ENCODE measurements at places on chromosomes 16 and 17.

GRCh38 chr16:61432421-61432820 lies 603.8 kb downstream of the CDH8 start:
- no peak for DNase-seq

- peak; percentile 78 for DNase-seq
These were observed at the start of gene FOXC2 for GRCh38 chr16:86566601-86566965. TSS of gene FOXC2 (plus strand) at chr16:86566829. CDS start at chr16:86567336, 507 bp downstream.

DNA sequence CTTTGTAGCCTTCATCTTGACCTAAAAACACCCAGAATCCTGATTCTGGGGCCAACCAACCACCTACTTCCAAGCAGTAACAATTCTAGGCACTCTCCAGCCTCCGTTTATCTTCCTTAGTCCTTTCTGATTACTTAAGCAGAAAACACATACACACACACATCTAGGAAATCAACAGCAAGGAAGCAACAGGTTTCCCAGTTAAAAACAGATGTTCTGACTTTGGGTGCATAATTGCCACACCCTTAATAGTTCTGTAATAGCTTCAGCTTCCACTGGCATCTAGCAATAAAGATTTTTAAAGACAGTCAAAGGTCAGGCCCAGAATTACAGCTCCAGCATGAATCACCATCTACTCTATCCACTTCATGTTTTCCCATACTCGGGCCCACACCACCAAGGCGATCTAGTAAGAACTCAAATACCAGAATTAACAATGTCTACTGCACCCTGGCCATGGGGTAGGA lies 2.6 kb downstream of the ARHGAP17 start:
- DNase-seq = no peak

GRCh38 chr17:17928398-17929287 lies 43.6 kb downstream of the TOM1L2 start:
- DNase-seq = no peak

- no peak for DNase-seq
These were observed 18.3 kb upstream of the CCL5 start for GRCh38 chr17:35898283-35899070.

DNA sequence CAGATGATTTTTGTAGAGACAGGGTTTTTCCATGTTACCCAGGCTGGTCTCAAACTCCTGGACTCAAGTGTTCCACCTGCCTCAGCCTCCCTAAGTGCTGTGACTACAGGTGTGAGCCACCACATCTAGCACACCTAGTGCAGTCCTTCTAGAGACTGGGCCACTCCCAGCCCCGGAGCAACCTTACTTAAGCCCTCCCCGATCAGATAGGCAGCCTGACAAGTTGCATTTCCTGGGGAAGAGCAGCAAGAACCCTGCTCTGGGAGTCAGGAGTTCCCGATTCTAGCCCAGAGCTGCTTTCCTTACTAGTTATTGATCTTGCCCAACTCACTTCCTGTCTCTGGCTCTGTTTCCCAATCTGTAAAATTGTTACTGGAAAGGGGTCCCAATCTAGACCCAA lies 7.0 kb upstream of the NAGLU start:
- DNase-seq = no peak

- no peak for DNase-seq
These were observed 458.1 kb downstream of the SOX9 start for GRCh38 chr17:72578817-72579470.

- DNase-seq = no peak
These were observed 5.4 kb downstream of the PIEZO1 start for GRCh38 chr16:88779406-88780141.

GRCh38 chr17:62616993-62617893 lies 10.2 kb upstream of the MRC2 start:
- no peak for DNase-seq

GRCh38 chr17:57384219-57384618 lies 127.9 kb downstream of the MSI2 start:
- DNase-seq = no peak

DNA sequence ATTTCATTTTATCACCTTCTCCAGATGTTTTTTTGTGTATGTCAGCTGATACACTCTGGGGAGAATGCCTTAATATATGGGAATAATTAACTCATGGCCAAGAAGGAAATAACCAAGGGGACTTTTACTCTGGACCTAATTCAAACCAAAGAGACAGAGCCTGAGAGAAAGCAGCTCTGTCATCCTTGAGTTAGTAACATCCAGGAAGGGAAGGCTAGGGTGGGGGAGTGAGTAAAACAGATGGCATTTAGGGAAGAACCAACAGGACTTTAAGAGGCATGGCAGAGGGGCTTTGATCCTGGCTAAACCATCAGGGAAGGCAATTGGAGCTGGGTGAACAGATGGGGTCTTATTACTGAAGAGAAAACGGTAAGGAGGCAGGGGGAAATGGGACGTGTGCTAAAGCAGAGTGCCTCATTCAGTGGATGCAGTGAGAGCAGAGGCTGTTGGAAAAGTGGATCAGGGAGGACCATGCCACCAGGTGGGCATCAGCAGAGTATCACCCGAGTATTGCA lies 2.5 kb upstream of the SMPD3 start:
- no peak for DNase-seq

GRCh38 chr16:9134739-9135138 lies 43.3 kb downstream of the HAPSTR1 start:
- peak; percentile 59 for DNase-seq

GRCh38 chr16:53745753-53746266 lies 41.9 kb downstream of the FTO start:
- DNase-seq = no peak

DNA sequence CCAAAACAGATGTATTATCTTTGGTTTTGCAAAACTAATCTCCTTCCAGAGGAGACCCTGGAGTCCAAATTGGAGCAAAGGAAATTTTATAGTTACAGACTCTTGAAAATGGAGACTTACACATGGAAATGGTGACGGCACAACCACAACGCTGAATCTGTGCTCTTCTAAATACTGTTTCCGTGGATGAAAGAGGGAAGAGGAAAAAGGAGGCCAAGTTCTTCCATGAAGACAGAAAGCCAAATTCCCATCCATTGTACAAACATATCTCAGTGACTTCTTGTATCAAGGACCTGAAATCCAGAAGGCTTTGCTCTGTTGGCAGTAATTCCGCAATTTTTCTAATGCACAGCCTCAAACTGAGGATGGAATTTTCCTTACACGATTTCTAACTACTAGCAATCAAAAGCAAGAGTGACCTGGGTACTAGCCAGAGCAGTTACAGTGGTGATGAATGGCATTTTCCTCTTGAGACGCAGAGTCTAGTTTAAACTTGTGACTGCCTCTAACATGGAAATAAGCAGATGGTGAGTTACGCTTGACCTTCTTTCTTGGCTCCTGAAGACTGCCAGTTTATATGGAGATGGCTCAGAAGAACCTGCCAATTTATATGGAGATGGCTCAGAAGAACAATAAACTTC lies 38.5 kb downstream of the VPS53 start:
- DNase-seq = no peak

GRCh38 chr17:2366747-2367494 lies 29.6 kb downstream of the SGSM2 start:
- no peak for DNase-seq

GRCh38 chr16:10180042-10180770 lies 2.0 kb downstream of the GRIN2A start:
- DNase-seq = peak; percentile 32

- DNase-seq = peak; percentile 89
These were observed 68.5 kb upstream of the DNAH17 start for GRCh38 chr17:78645421-78646295.

- no peak for DNase-seq
These were observed 75.1 kb downstream of the CYLD start for GRCh38 chr16:50816901-50817555.

- DNase-seq = no peak
These were observed 28.0 kb downstream of the CACNA1G start for GRCh38 chr17:50588391-50589049.

DNA sequence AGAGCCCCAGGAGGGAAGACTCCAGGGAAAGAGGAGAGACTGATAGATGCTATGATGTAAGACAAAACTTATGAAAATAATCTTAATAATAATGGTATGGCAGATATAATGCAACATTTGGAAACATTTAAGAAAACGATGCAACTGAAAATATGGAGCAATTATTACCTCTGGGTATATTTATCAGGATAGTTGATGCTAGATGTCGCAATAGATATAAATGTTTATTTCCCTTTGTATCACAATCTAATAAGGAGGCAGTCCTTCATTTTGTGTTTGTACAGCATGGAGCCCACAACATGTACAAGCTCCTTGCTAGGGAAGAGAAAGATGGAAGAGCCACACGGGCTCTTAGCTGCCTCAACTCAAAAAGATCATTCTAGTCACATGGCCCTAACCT lies 101.1 kb upstream of the TMEM132E start:
- DNase-seq = no peak

DNA sequence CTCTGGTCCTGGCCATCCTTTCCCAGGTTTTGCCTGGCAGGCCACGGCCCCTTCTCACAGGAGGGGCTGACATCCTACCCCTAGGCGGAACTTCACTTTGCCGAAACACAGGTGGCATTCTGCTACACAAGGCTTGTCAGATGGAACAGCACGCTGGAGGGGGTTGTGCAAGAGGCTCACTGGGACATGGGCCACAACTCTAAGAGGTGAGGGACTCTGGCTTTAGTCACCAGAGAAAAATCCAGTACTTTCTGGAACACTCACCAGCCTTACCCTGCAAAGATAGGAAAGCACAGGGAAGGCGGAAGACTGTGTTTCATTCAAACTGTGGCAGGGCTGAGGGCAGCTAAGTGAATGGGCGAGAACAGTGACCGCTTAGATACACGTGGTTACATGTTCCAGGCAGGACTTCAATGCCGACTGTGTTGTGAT lies 18.3 kb downstream of the CDC42EP4 start:
- no peak for DNase-seq

- no peak for DNase-seq
These were observed at the start of gene ALOX15B for GRCh38 chr17:8038954-8039610. TSS of gene ALOX15B (plus strand) at chr17:8039059. CDS start at chr17:8039156, 97 bp downstream.

DNA sequence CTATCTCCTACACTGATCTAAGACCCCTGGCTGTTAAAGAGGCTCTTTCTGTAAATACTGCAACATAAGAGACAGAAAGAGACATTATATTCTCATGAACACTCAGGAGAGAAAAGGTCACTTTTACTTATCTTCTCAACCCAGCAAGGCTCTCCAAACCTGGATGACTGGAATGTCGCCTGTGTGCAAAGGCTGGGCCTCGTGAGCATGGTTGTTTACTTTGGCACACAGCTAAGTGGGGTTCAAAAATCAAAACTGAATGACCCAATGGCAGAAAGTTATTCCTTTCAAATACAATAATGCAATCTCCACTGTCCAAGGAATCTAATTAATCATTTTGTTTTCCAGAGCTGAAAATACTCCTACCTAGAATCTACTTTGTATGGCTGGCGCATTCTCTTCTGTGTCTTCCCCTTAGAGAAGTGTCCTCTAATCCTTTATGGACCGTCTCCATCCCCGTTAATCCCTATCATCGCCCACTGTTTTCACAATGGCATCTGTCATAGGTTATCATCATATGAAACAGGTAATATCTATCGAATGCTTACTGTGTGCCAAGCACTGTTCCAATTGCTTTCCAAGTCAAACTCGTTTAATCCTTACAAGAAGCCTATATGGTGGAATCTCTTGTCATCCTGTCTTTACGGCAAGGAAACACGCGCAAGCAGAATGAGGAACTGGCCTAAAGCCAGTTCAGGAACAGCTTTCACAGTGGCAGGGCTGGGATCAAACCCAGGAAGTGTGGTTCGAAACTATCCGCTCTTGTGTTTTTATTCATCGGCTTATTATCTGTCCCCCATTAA lies 1.3 kb downstream of the SLX4 start:
- DNase-seq = no peak

- no peak for DNase-seq
These were observed 9.6 kb downstream of the SLC7A6 start for GRCh38 chr16:68273896-68274295.

DNA sequence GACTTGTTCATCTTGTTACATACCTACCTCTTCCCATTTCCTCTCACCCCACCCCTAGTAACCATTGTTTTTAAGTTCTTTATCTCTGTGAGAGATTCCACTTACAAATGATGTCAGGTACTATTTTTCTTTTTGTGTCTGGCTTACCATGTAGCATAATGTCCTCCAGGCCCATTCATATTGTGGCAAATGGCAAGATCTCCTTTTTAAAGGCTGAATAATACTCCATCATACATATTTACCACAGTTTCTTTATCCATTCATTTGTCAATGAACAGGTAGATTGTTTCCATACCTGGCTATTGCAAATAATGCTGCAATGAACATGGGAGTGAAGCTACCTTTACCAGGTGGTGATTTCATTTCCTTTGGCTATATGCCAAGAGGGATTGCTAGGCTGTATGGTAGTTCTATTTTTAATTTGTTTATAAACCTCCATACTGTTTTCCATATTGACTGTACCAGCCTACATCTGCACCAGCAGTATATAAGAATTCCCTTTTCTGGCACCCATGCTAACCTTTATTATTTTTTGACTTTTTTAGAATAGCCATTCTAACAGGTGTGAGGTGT lies 53.9 kb downstream of the NSRP1 start:
- no peak for DNase-seq

- DNase-seq = no peak
These were observed 1.6 kb upstream of the SOCS7 start for GRCh38 chr17:38350035-38350434.

GRCh38 chr16:83762141-83762991 lies 45.4 kb upstream of the HSBP1 start:
- DNase-seq = no peak

- DNase-seq = no peak
These were observed 144.3 kb downstream of the ITFG1 start for GRCh38 chr16:47316442-47317015.

DNA sequence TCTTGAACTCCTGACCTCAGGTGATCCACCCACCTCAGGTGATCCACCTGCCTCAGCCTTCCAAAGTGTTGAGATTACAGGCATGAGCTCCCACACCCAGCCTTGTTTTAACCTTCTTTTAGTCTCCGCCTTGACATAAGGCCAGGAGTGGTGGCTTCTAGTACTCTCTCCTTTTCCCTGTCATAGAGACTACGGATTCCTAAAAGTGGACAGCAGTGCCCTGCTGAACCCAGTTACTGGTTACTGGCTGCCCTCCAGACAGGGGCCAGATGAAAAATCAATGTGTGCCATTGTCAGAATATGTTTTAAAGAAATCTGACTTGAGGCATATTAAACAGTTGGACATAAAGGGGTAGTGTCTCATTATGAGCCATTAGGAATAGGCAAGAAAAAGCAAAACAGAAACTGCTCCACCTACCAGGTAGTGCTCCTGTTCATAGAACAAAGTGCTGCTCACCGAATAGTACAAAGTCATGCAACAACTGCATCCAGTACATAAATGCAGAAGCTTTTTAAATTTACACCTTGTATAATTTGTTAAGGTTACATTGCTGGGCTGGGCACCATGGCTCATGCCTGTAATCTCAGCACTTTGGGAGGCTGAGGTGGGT lies 32.1 kb downstream of the TRIM25 start:
- DNase-seq = no peak

DNA sequence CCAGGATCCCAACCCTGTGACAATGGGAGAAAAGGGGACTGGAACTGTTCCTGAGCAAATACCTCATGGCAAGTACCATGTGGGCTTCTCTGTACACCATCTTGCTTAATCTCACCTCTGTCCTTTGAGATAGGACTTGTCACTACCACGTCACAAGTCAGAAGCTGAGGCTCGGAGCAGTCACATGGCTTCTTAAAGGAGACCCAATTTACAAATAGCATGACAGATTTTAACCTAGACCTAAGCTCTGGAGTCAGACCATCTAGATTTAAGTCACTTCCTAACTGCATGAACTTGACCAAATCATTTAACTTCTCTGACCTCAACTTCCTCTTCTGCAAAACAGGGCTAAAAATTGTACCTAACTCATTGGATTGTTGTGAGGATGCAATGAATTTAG lies 36.0 kb upstream of the CCL1 start:
- DNase-seq = no peak

Data from GM13977 (cell line).